ENCODE measurements at places on chromosomes 2 and 18.

DNA sequence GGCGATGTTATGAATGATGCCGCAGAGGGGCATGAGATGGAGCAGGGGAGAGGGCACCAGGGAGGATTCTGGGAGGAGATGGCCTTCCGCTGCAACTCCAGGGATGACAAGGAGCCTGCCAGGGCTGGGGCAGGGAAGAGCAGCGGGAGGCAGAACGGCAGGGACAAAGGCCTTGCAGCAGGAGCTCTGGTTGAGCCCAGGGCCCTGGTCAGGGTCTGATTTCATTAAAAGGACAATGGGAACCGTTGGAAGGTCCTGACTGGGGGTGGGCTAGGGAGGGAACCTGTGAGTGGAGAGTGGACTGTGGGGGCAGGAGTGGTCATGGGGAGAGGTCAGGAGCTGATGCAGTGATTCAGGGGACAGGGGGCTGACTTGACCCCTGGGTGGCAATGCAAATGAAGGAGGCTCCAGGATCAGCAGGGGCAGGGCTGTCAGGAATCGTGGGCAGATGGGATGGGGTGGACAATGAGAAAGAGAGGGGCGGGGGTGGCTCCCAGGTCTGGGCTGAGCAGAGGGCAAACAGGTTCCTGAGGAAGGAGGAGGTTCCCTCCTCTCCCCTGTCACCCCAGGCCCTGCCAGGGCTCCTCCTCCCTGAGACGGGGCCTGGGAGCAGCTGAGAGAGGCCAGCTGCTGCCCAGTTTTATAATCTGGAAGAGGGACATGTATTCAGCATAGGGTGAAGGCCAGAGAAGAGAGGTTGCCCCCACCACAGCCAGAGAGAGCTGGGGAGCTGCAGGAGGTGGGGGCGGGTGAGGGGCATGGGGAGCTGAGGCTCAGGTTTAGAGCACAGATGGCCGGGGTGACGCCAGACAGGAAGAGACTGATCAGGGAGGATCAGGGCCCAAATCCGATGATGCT lies 7.3 kb upstream of the DUSP2 start:
- no peak for DNase-seq

- no peak for DNase-seq
These were observed 275.7 kb downstream of the PDE11A start for GRCh38 chr2:177796654-177797415.

- no peak for DNase-seq
These were observed 199.4 kb upstream of the FN1 start for GRCh38 chr2:215635071-215635787.

DNA sequence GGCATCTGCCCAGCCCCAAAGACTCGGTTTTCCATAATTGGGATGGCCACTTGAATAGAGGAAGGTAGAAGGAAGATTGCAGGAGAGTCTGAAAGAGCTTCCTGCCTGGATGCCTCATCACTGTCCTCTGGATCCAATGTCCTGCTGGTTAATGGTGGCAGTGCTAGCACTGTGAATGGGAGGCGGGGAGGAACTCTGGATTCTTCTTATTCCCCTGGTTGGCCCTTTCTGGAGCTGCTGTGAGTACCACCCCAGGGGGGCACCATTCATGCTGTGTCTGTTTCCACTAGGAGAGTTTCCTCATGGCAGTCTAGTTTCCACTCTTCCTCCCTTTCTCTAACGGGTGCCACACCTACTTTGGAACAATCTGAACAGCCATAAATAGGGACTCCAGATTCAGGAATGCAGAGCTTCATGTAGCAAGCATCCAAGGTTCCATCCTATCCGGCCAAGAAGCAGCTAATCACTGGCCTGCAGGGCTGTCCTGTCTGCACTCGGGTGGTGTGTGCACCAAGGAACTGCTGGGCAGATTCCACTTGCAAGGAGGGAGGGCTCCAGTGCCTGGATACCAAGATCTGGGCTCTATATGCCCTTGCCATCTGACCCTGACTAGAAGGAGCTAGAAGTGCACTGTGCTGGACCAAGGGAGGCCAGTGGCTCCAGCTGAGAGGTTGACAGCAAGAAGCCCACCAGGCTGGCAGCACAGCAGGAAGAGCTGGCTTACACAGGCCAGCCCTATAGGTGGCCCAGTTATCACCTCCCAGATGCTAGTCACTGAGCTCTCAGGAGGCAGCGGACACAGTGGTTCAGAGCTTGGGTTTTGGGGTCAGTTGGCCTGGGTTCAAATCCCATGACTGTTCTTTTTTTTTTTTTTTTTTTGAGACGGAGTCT lies 4.6 kb upstream of the ATOH8 start:
- no peak for DNase-seq

DNA sequence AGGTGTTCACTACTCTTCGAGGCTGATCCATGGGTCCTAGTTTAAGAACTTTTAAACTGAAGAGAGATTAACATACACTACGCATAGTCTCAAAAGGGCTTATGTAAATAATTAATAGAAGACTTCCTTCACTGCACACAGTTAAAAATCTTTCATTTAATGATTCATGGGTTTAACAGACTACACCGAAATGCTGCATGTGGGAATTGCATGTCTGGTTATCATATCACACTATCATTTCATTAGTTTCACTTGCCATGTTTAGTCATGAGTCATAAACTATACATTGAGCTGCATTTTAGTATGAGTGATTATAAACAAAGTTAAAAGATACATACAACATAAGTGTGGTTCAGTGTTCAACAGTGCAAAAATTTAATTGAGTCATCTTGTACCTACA lies 31.2 kb downstream of the GLS start:
- no peak for DNase-seq

DNA sequence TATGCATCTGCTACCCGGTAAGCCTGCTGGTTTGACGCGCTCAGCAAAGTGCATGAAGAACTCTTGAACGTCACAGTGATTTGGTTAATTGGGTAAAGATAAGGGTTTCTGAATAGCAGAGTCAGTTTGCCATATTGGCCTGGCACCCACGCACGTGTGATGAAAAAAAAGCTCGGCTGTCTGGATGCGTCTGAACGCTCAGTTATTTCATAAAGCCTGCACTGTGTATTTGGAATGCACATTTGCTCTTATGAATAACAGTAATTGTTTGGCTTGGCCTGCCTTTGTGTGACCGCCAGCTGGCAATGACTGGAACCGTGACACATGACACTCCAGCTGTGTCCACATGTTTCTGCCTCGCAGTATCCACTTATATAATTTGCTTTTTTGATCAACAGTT lies 129.2 kb upstream of the MEIS1 start:
- no peak for DNase-seq

- DNase-seq: no peak
These were observed 21.1 kb downstream of the ARHGAP15 start for GRCh38 chr2:143150287-143150686.

GRCh38 chr18:13247506-13247905 lies 28.9 kb downstream of the LDLRAD4 start:
- DNase-seq: no peak

DNA sequence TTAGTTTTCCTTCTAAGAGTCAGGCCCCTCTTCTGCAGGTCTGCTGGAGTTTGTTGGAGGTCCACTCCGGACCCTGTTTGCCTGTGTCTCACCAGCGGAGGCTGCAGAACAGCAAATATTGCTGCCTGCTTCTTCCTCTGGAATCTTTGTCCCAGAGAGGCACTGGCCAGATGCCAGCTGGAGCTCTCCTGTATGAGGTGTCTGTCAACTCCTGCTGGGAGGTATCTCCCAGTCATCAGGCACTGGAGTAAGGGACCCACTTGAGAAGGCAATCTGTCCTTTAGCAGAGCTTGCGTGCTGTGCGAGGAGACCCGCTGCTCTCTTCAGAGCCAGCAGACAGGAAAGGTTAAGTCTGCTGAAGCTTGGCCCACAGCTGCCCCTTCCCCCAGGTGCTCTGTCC lies 4.8 kb downstream of the REG1B start:
- no peak for DNase-seq

- DNase-seq: no peak
These were observed 50.0 kb downstream of the MC4R start for GRCh38 chr18:60322591-60322990.

DNA sequence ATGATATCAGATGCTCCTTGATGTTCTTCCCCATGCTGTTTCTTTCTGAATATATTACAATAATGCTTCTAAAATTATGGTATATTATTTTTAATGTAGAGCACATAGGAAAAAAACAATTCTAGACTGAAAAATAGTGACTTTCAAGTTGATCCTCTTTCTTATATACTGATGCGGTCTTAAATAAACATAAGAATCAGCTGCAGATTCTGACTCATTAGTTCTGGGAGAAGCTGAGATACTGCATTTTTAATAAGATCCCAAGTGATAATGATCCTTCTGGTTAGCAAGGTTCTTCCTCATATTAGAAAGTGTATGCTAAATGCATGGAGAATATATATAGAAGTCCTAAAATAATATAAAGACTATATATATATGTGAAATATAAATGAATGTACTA lies 124.9 kb downstream of the XIRP2 start:
- no peak for DNase-seq

- no peak for DNase-seq
These were observed 65.2 kb downstream of the PLCL1 start for GRCh38 chr2:197869501-197870111.

DNA sequence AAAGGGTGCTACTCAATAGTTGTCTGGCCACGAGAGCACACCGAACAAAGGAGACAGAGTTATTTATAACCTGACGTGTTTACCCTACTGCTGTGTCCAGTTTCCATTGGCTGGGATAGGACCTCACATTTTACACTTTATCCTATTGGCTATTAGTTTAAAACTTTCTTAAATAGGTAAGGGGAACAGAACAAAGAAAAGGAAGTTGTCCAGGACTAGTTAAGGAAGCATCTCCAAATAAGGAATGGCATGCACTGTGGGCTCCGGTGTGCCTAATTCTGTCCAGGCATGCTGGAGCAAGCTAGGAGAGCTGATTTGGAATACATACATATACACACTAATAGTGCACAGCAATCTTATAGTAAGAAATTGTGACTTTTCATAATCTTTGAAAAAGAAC lies 72.2 kb downstream of the CAB39 start:
- DNase-seq: no peak

DNA sequence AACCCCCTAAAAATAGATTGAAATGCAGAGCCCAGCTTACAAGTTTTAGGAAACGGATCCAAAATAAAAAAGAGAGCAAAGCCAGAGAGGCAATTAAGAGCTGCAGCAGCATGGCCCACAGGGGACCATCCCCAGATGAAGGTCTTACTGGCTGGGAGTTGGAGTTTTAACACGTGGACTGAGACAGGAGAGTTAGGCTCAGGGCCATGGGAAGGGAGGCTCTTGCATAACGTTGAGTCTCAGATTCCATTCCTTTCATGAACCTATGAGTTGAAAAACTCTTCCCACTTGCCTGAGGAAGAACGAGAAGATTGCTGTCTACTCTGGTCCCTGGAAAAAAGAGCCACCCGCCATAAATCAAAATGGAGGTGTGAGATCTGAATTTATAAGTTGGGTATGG lies 101.8 kb upstream of the NDUFV2 start:
- no peak for DNase-seq

DNA sequence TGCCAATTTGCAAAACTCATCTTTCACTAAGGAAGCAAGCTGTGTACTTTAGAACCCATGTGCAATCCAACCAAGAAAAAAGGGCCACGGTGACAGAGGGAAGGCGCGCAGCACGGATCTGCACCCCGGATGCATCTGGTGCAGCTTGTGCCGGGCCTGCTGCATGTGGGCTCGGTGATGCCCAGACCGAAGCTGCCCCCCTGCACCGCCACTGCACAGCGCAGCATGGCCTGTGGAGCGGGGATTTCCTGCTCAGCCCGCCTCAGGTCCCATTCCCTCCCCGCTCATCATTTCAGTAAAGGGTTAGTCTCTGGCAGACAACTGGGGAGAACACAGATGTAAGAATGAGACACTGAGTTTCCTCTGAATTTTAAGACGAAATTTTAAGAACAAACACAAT lies 43.0 kb downstream of the MC2R start:
- no peak for DNase-seq

Measured in activated CD4-positive, CD25-positive, alpha-beta regulatory T cell treated with anti-CD3 and anti-CD28 coated beads, Interleukin-2, amount 50 U/mL, for 16 hours (primary cell).